ENCODE measurements at places on chromosomes 3 and 15.

- DNase-seq = no peak
Observed at GRCh38 chr3:48470286-48470685, 23.7 kb downstream of the ATRIP start.

- DNase-seq = no peak
Observed at GRCh38 chr3:19254189-19254588, 105.9 kb downstream of the KCNH8 start.

DNA sequence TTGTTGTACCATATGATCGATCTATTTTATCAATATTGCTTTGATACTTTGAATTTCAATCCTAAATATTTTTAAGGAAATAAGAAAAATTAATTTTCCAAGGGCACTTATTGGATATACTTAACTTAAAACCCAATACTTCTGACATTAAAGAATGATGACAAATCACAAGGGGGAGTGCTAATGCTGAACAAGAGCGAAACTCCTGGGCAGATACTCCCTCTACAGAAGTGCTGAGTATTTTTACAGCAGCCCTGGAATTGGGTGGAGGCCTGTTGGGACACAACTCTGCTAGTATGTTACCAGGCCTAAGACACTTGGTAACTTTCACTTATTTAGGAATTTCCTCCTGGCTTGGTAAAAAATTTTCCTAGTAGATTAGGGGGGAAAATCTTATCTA lies 46.2 kb downstream of the DENND6A start:
- no peak for DNase-seq

DNA sequence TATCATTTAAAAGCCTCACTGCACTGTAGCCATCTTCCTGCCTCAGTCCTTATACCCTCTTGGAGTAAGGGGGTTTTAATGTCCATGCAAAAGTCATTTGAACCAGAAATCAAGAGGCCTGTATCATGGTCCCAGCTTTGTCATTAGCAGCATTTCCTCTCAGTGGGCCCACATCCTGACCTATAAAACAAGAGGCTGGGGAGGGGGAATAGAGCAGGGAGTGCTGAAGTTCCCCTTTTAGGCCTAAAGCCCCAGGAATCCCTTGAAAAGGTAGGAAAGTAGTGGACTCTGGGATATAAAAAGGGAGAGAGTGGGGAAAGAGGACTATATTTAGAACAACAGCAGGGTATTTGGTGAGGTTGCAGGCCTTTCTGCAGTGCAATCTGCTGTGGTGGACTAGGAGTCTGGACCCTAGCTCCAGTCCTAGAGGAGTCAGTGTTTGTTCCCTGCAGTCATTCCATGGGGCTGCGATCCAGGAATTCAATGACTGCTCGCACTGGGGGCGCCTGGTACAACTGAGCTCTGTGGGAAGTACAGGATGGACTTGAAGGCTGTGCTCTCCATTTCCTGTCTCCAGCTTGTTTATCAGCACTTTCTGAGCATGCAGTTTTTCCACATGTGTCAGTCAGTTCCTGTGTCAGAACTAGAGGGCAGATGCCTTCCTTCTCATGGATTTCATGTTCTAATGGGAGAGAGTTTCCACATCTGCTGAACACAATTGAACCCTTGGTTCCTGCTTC lies 46.8 kb downstream of the PDHB start:
- no peak for DNase-seq

GRCh38 chr3:24494618-24495325 lies at the start of gene THRB:
TSS of gene THRB (minus strand) at chr3:24494850.
- DNase-seq = no peak

GRCh38 chr15:57849317-57849716 lies 142.8 kb downstream of the POLR2M start:
- no peak for DNase-seq

- DNase-seq = no peak
Observed at GRCh38 chr3:72401005-72401545, 447.2 kb downstream of the SHQ1 start.

All from effector memory CD4-positive, alpha-beta T cell (primary cell).